ENCODE measurements at places on chromosomes 2 and 18.

DNA sequence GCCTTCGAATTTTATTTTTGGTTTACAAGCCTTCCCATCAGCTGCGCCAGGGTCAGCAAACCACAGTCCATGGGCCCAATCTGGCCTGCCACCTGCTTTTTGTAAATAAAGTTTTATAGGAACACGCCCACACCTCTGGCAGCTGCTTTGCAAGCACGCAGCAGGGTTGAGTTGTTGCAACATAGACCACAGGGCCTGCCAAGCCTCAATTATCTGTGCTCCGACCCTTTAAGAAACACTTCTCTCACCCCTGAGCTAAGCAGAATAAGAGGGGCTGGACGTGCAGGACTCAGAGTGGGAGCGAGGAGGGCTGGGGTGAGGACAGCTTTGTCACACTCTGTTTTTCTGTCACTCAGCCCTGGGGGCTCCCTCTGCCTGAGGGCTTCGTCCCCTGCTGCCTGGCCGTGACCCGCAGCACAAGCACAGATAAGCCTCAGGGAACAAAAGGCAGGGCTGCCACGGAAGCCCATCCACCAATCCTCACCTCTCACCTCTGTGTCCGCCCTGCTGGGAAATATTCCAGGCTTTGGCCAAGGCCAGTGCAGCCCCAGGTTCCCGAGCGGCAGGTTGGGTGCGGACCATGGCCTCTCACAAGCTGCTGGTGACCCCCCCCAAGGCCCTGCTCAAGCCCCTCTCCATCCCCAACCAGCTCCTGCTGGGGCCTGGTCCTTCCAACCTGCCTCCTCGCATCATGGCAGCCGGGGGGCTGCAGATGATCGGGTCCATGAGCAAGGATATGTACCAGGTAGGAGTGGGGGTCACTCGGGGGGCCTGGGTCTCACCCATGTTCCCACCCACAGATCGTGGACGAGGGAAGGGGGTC, at the start of gene AGXT:
Gene AGXT (plus strand): TSS at position 539 of the 823 bp plus-strand sequence. CDS start 42 bp downstream, at position 581.
- no peak for DNase-seq

DNA sequence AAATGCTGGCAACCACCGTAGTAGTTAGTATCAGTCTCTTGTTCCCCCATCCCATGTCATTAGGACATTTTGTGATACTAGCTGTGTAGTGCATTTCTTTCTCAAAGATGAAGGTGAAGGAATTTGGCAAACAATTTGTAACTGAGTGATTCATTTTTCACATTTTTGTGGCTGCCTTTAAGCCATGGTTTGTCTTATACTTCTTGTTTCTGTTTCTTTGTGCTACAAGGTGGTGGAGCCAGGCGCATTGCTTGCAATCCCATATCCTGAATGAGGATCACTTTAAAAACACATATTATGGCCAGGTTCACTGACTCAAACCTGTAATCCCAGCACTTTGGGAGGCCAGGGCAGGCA, 40.6 kb downstream of the GPD2 start:
- DNase-seq: no peak

GRCh38 chr2:213202011-213202410, 50.6 kb upstream of the IKZF2 start:
- DNase-seq: no peak

DNA sequence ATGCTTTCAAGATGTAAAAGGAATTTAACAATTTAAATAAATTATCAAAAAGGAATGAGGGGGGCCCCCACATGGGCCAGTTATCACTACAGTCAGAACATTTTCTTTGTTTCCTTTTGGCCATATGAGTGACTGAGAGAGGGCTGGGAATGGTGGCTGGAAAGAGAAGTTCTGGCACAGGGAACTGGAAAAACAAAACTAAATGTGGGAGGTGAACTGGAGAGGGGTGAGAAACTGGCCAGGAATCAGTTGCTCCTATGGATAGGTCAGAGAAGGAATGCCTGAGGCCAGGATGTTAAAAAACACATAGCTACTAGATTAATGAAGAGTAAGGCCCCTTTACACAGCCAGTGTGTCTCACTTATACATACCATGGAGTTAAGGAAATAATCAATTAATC, 121.0 kb downstream of the RBMS1 start:
- DNase-seq: no peak

GRCh38 chr2:177806025-177806424, 266.6 kb downstream of the PDE11A start:
- DNase-seq: no peak

GRCh38 chr2:239669181-239669898, 268.5 kb upstream of the HDAC4 start:
- no peak for DNase-seq

DNA sequence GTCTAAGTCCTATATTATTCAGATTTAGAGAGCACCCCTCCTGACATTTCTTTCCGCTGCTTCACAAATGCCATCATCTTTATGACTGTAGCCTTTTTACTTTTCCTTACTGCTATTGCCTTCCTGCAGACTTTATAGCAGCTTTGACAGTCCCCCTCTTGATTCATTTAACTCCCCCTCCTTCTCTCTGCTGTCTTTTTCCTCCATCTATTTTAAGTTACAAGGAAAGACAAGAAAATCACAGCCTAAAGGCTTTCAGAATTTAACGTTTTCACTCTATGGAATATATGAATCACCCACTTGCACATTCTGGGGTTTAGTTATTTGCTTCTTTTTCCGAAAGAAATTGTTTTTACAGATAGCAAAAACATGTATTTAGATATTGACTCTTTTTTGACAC, 183.4 kb upstream of the SETBP1 start:
- no peak for DNase-seq

Data from effector CD8-positive, alpha-beta T cell (primary cell).